ENCODE measurements at places on chromosomes 16 and 17.

DNA sequence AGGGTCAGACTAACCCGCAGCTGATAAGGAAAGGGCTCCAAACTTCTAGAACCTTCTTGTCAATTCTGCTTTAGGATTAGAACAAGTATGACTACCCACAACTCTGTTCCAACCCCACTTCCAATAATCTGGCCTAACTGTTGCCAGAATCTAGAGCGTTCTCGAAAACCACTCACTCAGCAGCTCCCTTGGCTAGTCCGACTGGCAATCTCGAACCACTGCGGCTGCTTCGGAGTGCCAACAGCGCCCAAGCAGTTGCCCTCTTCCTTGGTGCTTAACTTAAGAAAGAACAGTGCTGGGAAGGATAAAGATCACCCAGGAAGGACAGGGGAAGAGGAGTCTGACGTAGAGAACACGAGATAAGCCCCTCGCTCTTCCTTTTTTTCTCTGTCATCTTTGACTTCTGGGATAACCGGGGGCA is 818 bp downstream of the DNAJC7 start:
- DNase-seq, result no peak

DNA sequence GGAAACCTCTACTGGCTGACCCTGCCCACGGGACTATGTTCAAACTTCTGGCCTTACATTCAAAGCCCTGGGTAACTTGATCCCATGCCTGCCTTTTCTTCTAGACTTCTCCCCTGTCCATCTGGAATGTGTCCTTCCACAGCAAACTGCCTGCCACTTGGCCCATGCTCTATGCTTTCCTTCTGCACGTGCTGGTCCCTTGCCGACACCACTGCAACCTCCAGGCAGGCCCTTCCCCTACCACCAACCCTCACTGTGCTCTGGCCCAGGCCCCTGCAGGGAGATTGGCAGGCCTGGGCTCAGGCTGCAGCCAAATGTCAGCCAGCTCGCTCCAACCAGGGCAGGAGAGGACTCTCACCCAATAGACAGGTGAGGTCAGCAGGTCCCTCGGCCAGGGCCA is 11.0 kb downstream of the HSD11B2 start:
- no peak for DNase-seq

DNA sequence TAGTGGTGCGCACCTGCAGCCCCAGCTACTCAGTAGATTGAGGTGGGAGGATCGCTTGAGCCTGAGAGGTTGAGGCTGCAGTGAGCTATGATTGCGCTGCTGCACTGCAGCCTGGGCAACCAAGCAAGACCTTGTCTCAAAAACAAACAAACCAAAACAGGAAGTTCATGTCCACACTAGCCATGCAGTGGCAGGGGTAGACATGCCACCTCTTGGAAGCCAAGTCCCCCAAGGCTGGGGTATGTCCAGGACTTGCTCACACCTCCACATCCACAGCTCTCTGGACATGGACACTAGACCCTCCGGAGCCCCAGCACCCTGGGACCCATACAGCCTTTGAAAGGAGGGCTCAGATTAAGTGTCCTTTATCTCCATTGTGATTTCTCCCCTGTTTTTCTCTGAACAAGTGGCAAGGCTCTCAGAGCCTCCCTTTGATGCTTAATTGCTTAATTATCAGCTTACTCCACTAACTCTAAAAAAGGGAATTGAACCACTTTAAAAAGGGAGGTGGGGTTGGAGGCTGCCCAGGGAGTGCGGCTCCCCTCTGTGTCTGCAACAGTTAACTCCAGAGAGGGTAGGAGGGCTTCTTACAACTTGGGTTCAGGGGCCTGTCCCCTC is 424.6 kb upstream of the C16orf82 start:
- DNase-seq, result no peak

DNA sequence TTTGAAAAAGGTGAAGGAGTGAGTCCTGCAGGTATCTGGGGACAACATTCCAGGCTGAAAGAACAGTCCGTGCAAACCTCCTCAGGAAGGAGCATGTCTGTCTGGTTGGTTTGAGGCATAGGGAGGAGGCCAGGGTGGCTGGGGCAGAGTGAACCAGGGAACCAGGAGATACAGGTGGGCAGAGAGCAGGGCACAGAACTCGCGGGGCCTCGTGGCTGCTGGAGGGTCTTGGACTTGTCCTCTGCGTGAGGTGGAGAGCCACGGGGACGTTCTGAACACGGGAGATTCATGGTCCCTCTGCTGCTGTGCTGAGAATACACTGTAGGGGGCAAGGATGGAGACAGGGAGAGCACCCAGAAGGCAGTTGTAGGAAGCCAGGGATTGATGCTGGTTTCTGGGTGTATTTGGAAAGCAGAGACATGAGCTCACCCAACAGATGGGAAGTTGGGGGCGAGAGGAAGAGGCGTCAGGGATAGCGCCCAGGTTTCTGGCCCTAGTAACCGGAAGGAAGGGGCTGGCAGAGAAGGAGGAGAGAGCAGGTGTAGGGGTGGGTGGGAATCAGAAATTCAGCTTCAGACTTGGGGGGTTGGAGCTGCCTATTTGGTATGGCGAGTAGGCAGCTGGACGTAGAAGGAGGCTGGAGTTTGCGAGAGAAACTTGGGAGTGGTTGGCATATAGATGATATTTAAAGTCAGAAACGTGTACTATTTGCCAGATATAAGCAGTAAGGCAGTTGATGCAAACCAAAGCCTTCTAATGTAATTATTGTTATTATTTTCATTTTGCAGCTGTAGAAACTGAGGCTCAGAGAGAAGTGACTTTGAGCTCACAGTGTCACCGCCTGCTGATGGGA is at the start of gene CCL17:
TSS of gene CCL17 (plus strand) at position 803 of the 853 bp plus-strand sequence. CDS start 9,166 bp downstream, outside the sequence.
- no peak for DNase-seq

DNA sequence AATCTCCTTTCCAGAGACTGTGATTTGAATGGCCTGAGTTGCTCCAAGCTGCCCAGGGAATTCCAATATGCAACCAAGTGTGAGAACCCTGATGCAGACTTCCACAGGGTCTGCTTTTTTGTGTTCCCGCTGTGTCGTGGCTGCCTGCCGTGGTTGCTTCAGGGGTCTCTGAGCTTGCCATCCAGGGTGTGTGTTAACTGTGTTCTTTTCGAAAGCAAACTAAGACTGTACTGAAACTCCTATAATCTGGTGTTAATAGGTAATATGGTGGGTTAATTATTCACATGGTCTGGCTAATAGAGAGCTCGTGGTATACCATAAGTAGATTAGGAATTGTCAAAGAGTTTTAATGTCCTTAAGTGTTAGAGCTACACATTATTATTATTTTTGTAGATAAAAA is 20.7 kb downstream of the UBN1 start:
- DNase-seq, result no peak

DNA sequence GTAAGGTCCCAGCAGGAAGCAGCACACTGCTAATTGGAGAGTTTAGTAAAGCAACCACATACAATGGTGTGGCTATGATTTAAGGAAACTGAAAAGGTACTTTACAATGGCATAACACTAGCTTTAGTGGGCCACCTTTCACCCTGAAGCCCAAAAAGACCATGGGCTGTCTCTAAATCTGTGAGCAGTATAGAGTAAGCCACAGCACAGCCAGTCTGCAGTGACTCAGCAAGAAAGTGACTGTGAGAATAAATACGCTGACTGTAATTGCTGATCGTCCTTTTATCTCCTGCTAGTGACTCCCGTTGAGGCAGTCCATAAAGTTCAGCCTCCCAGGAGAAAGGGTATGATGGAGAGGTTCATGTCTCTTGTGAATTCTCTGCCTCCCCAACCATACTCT is 679.8 kb upstream of the KIF2B start:
- no peak for DNase-seq

DNA sequence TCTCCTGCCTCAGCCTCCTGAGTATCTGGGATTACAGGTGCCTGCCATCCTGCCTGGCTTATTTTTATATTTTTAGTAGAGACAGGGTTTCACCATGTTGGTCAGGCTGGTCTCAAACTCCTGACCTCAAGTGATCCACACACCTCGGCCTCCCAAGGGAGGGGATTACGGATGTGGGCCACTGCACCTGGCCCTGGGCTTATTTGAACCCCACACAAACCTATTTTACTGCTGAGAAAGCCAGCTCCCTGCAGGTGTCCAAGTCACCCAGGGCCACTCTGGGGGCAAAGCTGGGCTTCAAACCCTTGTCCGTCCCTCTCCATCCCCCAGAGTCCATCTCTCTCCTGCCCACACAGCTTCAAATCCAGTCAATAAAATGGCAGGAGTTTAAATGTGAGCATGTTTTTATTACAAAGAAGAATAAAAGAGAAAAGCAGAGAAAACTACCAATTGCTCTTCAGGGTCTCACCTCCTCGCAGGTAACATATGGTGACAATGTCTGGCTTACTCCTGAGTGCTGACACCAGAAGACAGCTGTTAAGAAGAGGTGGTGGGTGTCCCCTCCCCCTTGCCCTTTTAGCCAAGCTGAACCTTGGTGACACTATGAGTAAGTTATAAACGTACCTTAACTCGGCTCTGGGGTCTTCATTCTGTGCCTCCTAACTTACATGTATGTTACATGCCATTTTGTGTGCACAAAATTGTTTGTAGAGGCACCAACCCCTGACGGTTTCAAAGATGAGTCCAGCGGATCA is 45.4 kb downstream of the LAT start:
- DNase-seq, result no peak

- DNase-seq, result no peak
Measured at GRCh38 chr16:88453217-88453531, at the start of gene ZFPM1. ZFPM1 (plus strand) TSS chr16:88453280; CDS start chr16:88453639, 359 bp downstream.

GRCh38 chr17:55845385-55845784 is 94.5 kb downstream of the PCTP start:
- DNase-seq, result no peak

DNA sequence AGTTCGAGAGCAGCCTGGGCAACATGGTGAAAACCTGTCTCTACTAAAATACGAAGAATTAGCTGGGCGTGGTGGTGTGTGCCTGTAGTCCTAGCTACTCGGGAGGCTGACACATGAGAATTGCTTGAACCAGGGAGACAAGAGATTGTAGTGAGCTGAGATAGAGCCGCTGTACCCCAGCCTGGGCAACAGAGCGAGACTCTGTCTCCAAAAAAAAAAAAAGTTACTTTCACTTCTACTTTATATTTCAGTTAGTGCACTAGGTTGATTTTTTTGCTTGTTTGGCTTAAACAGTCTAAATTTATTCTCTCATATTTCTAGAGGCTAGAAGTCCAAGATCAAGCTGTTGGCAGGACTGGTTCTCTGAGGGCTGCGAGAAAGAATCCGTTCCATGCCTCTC is 13.4 kb downstream of the CCDC102A start:
- DNase-seq, result no peak

GRCh38 chr17:46764709-46765401 is 53.6 kb downstream of the WNT3 start:
- no peak for DNase-seq

DNA sequence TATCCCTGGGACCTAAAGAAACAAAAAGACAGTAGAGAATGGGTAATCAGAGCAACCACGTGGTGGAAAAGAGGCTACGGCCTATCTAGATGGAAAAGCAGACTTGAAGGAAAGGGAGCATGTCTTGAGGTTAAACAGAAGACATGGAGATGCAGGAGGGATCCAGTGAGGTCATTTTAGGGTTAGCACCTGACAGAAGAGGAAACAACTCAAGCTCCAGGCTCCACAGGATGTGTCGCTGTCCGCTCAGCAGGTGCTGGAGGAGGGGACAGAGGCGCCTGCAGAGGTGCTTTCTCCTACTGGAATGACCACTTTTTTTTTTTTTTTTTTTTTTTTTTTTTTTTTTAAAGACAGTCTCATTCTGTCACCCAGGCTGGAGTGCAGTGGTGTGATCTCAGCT is 47.5 kb upstream of the CLEC3A start:
- DNase-seq, result no peak

GRCh38 chr16:56742030-56742984 is 12.4 kb downstream of the NUP93 start:
- no peak for DNase-seq

- no peak for DNase-seq
Measured at GRCh38 chr17:4233668-4234258, 30.0 kb downstream of the ANKFY1 start.

DNA sequence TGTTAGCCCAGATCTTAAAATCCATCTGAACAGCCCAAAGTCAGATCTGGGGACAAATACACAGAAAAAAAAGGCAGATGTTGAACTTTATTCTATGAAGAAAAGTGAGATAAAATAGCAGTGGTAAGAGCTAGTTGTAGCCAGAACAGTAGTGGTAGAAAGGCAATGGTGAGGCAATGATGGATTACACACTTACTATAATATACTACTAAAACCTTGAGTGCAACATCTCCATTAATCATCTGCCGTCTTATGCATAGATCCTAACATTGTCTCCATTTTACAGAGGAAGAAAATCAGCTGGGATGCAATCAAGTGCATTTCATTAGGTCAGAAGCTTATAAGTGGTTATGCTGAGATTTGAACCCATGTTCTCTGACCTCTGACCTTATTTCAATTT is 699.6 kb downstream of the CDH11 start:
- no peak for DNase-seq

GRCh38 chr17:47728214-47728877 is 4.7 kb upstream of the TBX21 start:
- DNase-seq, result no peak

GRCh38 chr17:77306790-77307478 is 166.2 kb downstream of the SEC14L1 start:
- no peak for DNase-seq

DNA sequence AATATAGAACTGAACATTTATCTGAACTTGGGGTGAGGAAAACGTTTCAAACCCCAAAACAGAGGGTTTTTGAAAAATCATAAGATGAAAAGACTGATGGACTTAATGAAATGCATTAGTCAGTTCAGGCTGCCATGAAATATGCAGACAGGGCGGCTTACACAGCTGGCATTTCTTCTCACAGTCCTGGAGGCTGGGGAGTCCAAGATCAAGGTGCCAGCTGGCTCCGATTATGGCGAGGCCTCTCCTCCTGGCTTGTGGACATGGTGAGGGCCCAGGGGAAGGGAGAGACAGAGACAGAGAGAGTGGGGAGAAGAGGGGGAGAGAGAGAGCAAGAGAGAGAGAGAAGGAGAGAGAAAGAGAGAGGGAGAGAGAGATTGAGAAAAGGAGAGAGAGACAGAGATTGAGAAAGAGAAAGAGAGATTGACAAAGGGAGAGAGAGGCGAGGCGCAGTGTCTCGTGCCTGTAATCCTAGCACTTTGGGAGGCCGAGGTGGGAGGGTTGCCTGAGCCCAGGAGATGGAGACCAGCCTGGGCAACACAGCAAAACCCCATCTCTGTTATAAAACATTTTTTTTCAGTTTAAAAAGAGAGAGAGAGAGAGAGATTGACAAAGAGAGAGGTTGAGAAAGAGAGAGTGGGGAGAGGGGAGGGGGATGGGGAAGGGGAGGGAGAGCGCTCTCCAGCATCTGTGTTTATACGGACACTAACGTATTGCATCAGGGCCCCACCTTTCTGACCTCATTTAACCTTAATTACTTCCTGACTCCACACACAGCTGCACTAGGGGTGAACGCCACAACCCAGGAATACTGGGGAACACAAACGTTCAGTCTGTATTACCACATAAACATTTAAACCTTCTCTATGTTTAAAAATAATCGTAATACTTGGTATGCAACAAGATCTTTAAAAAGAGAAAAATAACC is 24.6 kb upstream of the RPH3AL start:
- DNase-seq, result no peak
